Uterus (tissue), 4 donors: ENCODE measurements at places on chromosomes 3 and 15.
A peak's percentile ranks its signal among the peaks of the same experiment; 100 is the strongest.

GRCh38 chr3:13167829-13168228 is 94.6 kb upstream of the IQSEC1 start:
- no peak for DNase-seq

GRCh38 chr3:185070491-185071286 is 82.2 kb downstream of the C3orf70 start:
- DNase-seq, result no peak

- DNase-seq, result peak; percentile 76
These were observed 43.0 kb downstream of the BOC start for GRCh38 chr3:113254171-113254947.

DNA sequence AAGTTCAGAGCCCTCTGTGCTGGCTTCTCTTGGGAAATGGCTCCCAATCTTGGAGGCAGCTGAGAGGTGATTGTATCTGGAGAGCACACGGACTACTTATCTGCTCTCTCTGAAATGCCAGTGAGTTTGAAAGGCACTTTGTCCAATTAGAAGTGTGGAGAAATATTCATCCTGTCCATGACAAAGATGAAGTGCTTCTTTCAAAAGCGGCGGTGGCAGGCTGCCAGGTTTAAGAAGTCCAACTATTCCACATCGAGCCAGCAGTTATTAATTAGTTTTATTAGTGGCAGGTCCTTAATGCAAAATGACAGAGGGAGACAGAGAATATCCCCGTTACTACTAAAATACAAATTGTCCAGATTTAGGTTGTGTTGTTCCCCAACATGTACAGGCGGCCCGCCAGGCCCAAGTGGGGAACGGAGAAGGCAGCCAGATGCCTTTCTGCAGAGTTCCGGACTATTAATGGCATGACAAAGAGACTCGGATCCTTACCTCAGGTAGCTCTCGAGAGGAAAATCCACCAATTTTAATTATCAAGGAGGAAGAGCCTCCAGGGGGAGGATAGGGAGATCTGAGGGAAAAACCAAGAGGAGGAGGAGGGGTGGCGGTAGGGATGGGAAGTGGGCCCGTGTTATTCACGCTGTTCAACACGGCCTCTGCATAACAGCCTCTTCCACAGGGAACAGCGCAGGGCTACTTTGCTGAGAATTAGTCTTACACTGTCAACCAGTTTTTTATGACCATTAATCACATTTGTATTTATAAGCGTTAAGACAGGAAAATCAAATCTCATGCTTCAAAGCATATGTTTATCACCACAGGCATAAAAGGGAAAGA is 42.0 kb downstream of the RORA start:
- DNase-seq, result peak; percentile 48

- no peak for DNase-seq
These were observed 6.6 kb downstream of the MYZAP start for GRCh38 chr15:57598346-57598745.

DNA sequence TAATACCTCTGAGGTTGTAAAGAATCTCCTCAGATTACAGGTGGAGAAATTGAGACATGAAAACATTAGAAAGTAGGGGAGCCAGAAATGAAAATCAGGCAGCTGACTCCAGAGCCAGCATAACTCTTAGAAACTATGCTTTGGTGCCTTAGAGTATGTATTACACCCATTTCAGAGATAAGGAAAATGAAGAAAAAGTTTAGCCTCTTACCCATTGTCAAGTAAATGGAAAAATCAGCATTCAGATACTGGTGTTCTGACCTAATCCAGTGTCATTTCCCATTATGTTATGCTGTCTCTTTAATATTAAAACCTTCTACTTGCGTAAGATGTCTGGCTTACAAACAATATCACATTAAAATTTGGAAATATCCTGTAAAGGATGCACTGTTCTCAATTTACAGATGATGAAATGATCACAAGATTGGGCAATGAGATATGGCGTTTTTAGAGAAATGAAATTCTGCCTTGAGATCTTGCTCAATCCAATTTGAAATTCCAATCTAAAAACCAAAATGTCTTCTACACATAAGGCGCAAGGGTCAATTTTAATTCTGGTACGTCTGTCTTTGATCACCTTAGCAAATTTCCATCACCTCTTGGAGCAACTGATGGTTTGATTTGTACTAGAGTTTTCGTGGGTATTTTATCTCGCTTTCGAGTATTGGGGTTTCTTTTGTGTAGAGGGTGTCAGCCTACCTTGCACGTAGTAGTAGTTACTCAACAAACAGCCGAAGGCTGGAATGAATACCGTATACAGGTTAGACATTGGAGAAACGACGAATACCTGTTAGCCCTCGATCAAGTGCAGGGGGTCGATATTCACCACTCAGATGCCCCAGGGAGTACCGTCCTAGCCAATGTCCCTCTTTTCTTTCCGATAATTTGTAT is 902 bp upstream of the ZCWPW2 start:
- DNase-seq, result no peak

GRCh38 chr3:46913644-46914043 is 36.1 kb downstream of the PTH1R start:
- DNase-seq, result no peak

DNA sequence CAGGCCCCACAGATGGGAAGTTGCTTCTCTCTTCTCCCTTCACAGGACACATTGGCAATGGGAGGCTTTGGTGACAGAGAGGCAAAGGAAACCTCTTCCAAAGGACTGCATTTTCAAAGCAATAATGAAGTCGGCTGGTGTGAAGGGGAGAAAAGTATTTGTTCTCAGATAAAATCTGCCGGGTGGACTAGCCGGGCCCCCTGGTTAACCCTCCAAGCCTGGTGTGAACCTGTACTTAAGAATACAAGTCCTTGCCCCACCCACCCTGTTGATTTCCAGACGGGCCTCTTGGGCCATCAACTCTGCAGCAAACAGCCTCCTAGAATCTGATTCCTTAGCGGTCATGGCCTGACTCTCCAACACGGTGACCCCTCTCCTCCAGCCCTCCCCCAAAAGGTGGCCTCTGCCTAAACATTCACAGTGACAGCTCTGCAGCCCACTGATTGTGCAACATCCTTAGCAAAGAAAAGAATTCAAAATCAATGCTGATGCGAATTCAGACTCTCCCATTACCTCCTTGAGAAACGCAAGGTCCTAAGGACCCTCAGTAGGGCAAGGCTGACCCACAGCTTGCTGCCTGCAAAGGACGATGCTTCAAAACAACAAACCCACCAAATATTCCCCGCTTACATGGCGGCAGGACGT is 9.9 kb downstream of the TLE3 start:
- DNase-seq, result no peak

- DNase-seq, result no peak
These were observed 5.5 kb downstream of the ANKDD1A start for GRCh38 chr15:64917211-64917610.

GRCh38 chr15:88484682-88485331 is 17.3 kb downstream of the MRPS11 start:
- DNase-seq, result no peak

DNA sequence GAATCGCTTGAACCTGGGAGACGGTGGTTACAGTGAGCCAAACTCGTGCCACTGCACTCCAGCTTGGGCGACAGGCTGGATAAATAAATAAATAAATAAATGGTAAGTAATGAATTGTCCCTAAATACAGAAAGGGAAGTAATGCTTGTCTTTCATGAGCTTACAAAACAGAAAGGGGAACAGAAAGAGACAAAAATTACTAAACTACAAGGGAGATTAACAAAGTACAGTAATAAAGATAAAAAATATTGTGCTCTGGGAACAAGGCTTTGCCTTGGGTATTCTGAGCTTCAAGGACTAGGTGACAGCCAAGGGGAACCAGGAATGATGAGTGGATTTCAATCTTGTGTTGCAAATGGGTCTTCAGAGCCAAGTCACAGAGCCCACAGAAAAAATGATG is 9.2 kb upstream of the HLTF start:
- DNase-seq, result no peak

DNA sequence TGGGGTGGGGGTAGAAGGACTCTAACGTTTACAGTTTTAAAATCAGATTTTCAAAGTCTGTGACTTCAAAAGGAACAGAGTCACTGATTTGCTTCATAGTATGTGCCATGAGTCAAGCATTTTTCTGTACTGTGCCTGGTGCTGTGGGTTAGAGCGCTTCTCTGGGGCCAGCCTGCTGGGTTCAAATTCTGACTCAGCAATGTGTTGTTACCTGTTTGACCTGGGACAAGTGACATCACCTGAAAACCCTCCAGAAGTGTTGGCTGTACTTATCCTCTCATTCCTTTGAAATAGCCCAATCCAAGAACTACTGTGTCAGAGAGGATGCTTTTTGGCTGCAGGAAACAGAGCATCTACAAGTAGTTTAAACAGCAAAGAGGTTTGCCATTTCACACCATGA is 101.7 kb downstream of the LSM3 start:
- DNase-seq, result no peak

DNA sequence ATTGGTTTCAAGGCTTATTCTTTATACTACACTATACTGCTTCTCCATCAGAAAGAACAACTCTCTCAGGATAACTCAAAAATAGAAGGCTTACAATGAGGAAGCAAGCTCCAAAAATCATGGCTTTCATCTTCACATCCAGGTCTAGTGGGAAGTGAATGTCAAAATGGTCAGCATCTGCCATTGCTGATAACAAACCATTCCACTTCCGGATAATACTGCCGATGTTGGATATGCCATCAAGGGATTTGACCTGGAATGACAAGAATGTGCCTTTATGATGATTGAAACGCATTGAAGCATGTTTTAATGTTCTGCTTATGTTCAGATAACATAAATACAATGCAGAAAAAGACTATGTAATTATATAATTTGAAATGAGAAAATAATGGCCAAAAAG is 34.0 kb upstream of the PLOD2 start:
- no peak for DNase-seq

GRCh38 chr3:62323241-62323640 is 50.1 kb downstream of the FEZF2 start:
- no peak for DNase-seq

DNA sequence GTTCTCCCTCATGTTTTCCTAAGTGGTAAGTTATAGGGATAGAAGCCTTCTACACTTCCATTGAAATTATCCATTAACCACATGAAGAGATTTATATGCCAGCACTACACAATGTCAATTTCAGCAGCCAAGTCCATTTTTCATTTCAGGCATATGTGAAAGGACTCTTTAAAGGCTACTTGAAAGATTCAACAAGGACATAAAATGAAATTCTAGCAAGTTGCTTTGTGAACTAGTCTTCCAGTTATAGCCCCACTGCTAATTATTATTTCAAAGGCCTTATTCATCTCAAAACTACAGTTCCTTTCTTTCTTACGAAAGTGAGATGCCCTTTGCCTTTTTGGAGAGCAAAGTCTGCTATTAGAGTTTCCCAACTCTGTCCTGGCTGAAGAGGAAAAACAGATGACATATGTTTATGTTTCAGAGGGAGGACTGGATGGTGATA is 66.0 kb upstream of the SLC2A2 start:
- DNase-seq, result no peak
